ENCODE measurements at places on chromosomes 1 and 21.

DNA sequence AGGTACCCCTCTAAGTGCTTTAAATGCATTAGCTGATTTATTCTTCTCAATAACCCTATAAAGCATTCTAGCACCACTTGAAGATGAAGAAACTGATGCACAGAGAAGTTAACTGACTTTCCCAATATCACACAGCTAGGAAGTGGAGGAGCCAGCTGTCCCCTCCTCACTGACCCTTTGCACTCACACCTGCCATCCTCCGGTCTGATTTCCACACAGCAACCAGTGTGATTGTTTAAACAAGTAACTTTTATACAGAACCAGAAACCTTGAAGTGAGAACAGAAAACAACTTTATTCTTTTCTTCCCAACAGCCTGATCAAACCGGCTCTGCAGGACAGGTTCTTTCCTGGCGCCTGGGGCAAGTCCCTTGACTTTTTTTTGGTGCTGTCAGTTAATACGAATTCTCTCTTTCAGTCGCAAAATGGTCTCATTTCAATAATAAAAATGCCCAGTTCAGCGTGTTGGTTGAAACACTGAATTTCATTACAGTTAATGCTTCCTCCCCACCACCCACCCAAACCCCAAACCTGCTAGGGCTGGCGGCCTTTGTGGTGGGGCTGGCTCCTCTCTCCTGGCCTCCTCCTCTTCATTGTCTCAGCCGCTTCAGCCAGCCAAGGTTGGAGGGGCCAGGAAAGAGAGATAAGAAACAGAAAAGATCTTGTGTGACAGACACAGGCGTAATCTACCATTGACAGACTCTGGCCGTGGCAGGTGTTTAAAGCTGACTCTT lies 26.4 kb upstream of the EEIG2 start:
- no peak for DNase-seq

- DNase-seq: peak; percentile 74
Measured at GRCh38 chr1:159056069-159056698, 20.4 kb downstream of the AIM2 start.

DNA sequence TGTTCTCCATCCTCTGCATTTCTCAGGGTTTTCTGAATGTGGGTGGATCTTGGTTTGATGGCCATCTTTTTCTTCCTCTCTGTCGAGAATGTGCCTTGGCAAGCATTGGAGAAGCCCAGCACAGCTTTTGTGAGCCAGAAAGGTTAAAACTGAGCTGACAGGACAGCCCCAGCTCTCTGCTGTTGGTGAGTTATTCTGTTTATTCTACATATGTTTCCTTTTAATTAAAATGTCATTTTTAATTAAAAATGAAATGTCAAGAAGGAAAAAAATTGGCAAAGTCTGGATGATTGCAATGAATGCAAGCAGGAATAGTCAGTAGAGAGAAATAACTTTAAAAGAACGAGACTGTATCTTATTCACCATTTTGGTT lies 325.8 kb downstream of the PTBP2 start:
- DNase-seq: no peak

GRCh38 chr1:202249436-202249835 lies 55.8 kb downstream of the LGR6 start:
- DNase-seq: no peak
